ENCODE measurements at places on chromosomes 12 and 14.

GRCh38 chr12:47242426-47242825 is 162.7 kb upstream of the AMIGO2 start:
- no peak for DNase-seq

DNA sequence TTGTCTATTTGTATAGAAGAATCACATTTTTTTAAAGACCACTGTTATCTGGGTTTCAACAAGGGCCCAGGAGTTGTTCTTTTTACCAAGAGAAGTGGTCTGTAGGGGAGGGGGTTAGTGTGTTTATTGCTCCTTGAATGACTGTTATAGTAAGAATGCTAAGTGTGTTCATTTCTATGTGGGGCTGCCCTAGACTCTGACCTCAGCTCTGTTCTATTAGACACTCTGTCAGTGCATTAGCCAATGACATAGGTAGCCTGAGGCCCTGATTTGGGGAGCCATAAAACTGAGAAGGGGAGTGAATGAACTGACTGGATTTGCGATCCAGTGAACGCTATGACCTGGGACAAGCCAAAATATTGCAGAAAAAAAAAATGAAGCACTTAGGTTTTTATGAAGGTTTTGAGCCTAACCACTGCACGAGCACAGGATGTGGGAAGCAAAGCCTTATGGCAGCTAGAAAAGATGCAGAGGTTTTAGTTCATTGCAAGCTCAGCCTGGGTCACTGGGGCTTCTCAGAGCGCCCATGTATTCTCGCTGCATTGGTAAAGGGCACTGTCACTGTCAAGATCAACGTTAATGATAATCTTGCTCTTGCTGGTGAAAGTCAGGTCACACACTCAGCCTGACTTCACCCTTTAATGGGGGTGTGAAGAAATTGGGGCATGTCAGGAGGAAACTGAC is 63.8 kb downstream of the PRKCH start:
- DNase-seq: peak; percentile 30

DNA sequence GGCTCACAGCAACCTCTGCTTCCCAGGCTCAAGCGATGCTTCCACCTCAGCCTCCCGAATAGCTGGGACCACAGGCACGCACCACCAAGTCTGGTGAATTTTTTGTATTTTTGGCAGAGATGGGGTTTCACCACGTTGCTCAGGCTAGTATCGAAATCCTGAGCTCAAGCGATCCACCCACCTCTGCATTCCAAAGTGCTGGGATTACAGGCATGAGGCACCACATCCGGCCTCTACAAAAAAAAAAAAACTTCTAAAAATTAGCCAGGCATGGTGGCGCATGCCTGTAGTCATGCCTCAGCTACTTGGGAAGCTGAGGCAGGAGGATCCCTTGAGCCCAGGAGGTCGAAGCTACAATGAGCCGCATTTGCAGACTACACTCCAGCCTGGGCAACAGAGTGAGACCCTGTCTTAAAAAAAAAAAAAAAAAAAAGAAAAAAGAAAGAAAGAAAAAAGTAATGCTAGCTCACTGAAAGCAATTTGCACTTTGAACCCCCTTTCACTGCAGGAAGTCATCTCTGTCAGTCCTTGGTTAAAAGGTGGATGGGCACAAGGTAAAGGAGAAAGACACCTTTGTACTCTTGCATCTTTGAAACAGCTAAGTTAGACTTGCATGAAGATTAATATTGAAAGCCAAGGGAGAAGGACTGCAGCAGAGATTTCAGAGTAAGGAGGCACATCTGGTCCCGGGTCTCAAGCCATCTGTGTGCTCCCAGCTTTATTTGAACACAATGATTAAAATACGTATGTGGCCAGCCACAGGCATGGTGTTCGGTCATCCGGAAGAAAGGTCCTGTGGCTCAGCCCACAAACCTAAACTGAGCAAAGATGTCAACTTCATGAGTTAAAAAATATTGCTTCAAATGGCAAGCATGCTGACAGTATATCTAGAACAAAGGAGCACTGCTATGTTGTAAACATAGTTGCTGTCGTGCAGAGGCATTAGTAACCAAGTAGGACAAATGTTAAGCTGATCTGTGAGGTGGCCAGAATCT is 103.8 kb upstream of the HMGA2 start:
- no peak for DNase-seq

- no peak for DNase-seq
Measured at GRCh38 chr12:86228656-86229055, 27.5 kb downstream of the MGAT4C start.

DNA sequence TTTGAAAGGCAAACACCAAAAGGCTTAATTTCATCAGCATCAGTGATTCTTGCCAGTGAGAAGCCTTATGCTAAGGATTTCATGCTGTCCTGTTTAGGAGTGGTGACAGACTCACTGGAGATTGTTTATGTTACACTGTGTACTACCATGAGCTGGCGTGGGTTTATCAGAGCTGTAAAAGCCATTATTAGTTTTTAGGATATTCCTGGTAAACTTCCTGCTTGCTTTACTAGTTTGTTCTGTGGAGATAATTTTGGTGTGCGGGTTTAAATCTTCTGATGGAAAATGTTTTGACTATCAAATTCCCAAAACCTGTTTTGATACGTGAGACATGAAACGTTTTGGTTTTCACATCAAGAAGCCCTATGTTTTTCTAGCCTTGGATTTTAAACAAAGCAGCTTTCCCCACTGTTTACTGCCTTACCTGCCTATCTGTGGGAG is 15.2 kb downstream of the PPFIBP1 start:
- no peak for DNase-seq

GRCh38 chr12:46108721-46109120 is 118.3 kb upstream of the SCAF11 start:
- no peak for DNase-seq

- no peak for DNase-seq
Measured at GRCh38 chr12:58570411-58570810, 349.9 kb downstream of the LRIG3 start.

GRCh38 chr14:61699027-61699426 is 3.7 kb downstream of the HIF1A start:
- DNase-seq: no peak

DNA sequence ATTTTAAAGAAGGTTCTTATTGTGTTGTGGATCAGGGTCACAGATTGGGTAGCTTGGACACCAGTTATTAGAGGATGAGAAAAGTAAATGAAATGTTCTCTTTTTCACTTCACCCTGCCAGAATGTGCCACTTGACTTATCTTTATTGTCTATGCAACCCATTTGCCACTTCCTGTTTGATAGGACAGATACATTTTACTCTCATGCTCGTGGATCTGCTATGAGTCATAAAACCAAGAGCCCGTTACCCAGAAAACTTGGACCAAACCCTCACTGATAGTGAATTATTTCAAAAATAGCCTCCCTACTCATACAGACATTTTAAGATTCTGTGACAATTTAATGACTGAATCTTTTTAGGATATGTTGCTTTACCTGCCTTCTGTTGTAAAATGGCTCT is 1.8 kb downstream of the ISCA2 start:
- DNase-seq: no peak

All from stimulated activated CD4-positive, alpha-beta T cell treated with anti-CD3 and anti-CD28 coated beads, TNF-alpha, amount 100 ng/mL, for 24 hours (primary cell).